ENCODE measurements at places on chromosomes 6 and 20.

GRCh38 chr6:138484018-138484731 is 15.1 kb downstream of the NHSL1 start:
- DNase-seq: no peak

DNA sequence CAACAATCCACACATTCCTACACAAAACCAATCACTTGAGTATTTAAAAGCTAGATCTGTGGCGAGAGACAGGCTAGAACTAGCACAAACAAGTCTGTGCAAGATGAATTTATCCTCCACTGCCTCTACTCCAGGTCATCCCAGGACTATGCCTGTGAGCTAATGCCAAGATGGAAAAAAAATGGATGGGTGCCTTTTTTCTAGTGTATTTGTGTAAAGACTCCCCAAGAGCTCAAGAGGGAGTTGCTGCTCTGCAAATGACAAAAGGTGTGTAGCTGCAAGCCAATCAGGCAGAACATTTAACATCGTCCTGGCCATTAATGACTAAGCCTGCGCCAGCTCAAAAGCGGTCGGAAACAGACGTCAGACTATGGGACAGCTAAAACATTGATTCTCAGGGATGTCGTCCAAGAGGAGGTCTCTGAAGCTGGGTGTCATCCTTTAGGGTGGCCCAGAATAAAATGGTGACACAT is 21.9 kb downstream of the ATXN1 start:
- DNase-seq: no peak

GRCh38 chr6:2909718-2910117 is 6.6 kb upstream of the SERPINB9 start:
- no peak for DNase-seq

DNA sequence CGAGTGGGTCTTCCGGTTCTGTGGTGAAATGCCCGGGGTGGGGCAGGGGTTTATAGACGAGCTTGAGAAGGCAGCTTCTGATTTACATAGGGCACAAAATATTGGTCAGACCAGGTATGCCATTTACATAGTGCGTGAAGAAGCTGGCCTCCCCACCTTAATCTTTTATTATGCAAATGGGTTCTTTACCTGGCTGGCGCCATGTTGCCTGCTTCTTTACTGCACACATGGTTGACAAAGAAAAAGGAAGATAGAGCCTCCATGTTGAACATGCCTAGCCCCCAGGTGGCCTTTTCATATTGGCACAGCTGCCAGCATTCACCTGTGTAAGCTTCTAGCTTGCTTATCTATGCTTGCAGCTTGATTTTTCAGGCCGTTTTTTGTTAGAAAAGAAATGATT is 276.2 kb downstream of the PHACTR1 start:
- no peak for DNase-seq

DNA sequence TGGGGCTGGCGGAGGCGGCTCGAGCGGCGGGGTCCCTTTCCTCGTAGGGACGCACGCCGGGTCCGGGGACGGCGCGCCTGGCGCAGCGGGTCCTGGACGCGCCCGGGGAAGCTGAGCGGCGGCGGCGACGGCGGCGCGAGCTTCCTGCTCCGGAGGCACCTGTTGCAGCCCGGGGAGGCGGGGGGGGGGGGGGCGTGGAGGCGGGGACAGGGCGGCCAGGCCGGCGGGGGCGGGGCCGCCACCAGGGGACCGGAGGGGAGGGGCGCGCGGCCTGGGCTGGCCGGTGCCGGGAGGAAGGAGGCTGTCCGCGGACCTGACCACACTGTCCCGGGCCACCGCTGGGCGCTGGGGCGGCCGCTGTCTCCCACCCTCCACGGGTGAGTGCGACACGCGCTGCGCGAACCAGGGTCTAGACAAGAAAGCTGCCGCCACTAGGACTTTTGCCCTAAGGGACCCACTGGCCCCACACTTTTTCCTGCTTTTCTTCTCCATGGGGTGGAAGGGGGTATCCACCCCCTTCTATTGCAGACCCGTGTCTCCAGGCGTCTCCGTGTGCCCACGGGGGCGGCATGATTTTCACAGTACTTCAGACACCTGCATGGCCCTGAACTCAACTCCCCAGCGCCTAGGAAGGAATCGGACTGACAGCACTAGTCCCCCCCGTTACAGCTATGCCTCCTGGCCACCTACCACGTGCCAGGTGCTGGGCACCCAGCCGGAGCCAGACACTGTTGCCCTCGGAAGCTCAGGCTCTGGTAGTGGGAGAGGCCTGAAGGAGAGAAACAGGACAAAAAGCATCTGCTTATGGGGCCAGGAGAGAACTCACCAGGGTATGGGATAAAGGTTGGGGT is at the start of gene NFATC2:
NFATC2 (minus strand) TSS at position 149 of the 851 bp plus-strand sequence. CDS start 220 bp downstream, outside the sequence.
- DNase-seq: no peak

DNA sequence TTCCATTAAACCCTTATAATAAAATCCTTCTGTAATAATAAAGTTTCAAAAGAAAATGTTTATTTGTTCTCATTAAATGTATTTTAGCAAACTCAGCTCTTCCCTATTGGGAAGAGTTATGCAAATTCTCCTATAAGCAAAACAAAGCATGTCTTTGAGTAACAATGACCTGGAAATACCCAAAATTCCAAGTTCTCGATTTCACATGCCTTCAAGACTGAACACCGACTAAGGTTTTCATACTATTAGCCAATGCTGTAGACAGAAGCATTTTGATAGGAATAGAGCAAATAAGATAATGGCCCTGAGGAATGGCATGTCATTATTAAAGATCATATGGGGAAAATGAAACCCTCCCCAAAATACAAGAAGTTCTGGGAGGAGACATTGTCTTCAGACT is 3.8 kb downstream of the IL17A start:
- DNase-seq: no peak

DNA sequence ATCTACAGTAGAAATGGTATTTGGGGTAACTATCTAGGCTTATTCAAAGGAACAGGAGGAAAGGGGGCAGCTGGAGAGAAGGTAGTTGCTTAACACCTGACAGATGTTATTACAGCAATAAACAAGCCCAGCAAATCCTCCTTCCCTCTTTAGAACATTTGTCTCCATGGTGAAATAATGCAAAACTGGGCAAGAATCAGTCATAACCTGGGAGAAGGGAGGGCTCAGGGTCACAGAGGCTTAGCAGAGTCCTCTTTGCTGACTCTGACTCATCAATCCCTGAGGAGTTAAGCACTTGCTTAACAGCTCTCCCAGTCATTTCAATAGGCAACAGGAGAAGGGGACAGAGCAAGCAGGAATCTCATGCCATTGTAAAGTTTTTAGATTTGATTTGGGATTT is 230.3 kb downstream of the IBTK start:
- DNase-seq: no peak

DNA sequence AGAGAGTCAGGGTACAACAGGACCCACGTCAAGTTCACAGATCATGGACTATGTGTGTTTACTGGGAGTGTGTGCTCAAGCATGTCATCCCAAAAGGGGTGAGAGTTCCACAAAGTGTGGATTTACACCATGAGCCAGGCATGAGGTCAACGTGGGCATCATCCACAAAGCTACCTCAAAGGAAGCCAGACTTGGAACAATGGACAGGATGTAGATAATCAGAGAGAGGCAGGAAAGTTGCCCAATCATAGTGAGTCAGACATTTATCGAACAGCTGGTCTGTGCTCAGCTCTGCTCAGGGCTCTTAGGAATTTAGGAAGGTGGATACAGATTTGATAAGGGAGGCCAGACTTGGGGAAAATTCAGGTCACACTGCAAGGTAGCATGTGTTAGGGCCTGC is 317.2 kb upstream of the CDYL start:
- no peak for DNase-seq

- no peak for DNase-seq
Measured at GRCh38 chr6:34819571-34820480, 27.9 kb downstream of the BLTP3A start.

DNA sequence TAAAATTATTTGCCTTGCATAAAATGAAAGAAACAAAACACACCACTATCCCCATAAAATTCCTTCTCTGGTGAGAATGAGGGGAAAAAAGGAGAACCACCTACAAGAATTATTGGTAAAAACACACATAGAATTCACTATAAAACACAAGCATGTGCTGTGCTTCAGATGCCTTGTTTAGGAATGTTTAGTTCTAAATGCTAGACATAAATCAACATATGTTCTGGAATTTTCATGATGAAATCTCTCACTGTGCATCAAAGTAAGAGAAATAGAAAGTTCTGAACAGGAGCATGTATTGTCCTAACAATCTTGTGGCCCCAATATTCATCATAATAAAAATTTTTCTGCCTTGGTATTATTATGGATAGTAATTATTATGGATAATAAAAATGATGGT is 111.0 kb downstream of the PLCB4 start:
- no peak for DNase-seq

- no peak for DNase-seq
Measured at GRCh38 chr6:27287751-27288135, 24.3 kb downstream of the POM121L2 start.

GRCh38 chr20:63553933-63554290 is at the start of gene FNDC11:
FNDC11 (plus strand) TSS chr20:63554159; CDS start chr20:63555664, 1,505 bp downstream.
- DNase-seq: no peak

GRCh38 chr20:57294550-57294949 is 28.1 kb upstream of the BMP7 start:
- no peak for DNase-seq

DNA sequence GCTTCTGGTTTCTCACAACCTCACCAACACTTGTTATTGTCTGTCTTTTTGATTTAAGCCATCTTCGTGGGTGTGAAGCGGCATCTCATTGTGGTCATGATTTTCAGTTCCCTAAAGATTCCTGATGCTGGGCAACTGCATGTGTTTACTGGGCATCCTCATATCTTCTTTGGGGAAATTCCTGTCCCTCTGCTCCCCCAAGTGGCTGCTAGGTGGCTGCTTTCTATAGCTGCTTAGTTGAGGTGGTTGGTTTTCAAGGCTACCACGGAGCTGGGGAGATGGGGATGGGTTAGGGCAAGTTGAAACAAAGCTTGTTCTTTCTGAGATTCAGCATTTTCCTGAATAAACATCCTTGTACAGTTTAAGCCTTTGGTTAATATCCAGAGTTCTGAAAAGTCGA is 403.9 kb upstream of the SULF2 start:
- DNase-seq: no peak

- DNase-seq: no peak
Measured at GRCh38 chr6:47471911-47472310, 5.7 kb upstream of the CD2AP start.

GRCh38 chr6:169190970-169191369 is 62.7 kb downstream of the THBS2 start:
- DNase-seq: no peak

DNA sequence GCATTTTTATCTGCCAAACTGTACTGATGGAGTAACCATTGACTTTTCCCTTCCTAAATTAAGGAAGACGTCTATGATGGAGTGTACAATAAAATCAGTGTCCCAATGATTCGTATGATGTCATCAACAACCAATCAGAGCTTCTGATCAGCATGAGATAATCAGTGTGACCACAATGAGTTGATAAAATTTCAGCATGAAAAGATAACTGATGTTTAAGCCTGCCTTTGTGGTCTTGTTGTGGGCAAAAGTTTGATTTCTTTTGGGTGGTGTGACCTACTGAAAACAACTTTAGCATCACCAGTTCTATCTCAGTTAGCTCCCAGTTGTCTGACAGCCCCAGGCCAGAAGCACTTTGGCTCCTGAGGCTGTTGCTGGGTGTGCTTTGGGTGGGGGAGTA is 3.3 kb downstream of the PCIF1 start:
- no peak for DNase-seq

DNA sequence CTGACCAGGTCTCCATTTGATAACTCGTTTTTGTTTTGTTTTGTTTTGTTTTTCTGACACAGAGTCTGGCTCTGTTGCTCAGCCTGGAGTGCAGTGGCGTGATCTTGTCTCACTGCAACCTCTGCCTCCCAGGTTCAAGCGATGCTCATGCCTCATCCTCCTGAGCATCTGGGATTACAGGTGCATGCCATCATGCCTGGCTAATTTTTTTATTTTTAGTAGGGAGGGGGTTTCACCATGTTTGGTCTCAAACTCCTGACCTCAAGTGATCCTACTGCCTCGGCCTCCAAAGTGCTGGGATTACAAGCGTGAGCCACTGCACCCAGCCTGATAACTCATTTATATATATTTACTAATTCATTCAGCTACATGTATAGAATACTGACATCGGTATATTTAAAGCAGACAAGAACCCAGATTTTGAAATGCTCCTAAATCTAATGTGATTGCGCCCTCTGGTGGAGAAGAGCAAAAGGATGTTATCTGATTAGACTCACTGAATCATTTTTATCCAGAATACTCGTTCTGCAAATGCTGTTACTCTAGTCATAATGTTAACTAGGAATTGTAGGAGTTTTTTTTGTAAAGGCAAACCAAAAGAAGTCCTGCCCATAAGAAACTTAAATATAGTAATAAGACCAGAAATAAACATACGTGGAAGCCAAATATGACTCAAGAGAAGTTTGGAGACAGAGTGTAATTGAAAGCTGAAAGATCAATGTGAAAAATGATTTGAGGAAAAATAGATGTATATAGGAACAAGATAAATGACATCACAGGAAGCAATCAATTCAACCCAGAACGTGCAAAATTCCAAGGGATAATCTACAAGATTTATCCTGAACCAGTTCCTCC is 5.3 kb upstream of the COL12A1 start:
- peak; percentile 25 for DNase-seq

- no peak for DNase-seq
Measured at GRCh38 chr6:20700375-20700774, 166.1 kb downstream of the CDKAL1 start.

- DNase-seq: no peak
Measured at GRCh38 chr20:59019217-59019616, at the start of gene TUBB1. TUBB1 (plus strand) TSS chr20:59019429; CDS start chr20:59019523, 94 bp downstream.

DNA sequence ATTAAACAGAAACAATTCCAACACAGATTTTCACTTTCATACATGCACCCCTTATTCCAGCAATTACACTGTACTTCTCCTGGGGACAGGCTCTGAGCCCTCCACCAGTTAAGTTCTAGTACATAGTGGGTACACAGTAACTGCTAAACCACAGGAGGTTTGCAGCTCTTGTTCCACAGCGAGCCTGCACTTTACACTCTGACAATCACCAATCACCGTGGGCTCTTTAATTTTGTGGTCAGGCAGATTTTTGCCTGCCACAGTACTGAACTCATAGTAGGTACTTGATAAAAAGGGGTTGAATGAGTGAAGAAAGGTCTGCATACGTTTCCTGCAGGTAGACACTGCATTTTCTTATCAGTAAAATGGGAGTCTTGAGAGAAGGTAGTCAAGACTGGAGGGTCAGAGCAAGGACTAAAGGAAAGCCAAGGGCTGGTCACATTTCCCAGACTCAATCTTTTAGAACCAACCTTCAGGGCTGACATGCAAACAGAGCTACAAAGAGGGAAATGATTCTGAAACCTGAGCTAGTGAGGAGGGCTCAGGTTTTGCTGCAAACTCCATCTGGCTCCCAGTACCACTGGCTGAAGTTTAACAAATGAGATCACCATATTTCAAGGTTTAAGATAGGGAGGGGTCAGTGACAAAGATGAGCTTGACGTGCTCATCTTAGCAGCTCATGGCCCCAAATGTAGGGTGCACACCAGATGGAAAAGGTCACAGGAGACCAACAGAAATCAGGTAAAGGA is 404.6 kb downstream of the BTBD9 start:
- DNase-seq: no peak

GRCh38 chr6:166929542-166930189 is 26.7 kb downstream of the RNASET2 start:
- DNase-seq: no peak

GRCh38 chr20:18496042-18496441 is 983 bp downstream of the RBBP9 start:
- DNase-seq: no peak

- DNase-seq: no peak
Measured at GRCh38 chr6:119339941-119340456, 9.6 kb downstream of the MAN1A1 start.

GRCh38 chr20:46220455-46221207 is 87.7 kb downstream of the CDH22 start:
- no peak for DNase-seq
